Nucleus accumbens (tissue), 56 donors: ENCODE measurements at places on chromosomes 3 and 15.

- no peak for DNase-seq
These were observed 28.5 kb upstream of the APOD start for GRCh38 chr3:195612075-195612800.

DNA sequence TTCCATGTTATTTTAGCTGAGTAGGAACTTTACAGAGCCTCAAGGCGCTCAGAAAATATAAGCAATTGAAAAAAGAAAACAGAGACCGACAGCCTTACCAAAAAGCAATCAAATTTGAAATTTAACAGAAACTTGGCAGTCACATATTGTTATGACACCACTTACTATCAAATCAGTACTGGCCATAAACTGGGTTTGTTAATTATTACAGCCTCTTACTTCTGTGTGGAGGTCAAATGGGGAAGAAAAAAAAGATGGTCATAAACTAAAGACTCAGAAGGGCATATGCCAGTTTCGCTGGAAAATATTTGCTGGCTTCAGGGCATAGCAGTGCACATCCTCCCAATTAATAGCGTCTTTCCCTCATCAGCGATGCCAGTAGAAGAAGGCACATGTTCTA is 45.5 kb upstream of the SUCLG2 start:
- no peak for DNase-seq

DNA sequence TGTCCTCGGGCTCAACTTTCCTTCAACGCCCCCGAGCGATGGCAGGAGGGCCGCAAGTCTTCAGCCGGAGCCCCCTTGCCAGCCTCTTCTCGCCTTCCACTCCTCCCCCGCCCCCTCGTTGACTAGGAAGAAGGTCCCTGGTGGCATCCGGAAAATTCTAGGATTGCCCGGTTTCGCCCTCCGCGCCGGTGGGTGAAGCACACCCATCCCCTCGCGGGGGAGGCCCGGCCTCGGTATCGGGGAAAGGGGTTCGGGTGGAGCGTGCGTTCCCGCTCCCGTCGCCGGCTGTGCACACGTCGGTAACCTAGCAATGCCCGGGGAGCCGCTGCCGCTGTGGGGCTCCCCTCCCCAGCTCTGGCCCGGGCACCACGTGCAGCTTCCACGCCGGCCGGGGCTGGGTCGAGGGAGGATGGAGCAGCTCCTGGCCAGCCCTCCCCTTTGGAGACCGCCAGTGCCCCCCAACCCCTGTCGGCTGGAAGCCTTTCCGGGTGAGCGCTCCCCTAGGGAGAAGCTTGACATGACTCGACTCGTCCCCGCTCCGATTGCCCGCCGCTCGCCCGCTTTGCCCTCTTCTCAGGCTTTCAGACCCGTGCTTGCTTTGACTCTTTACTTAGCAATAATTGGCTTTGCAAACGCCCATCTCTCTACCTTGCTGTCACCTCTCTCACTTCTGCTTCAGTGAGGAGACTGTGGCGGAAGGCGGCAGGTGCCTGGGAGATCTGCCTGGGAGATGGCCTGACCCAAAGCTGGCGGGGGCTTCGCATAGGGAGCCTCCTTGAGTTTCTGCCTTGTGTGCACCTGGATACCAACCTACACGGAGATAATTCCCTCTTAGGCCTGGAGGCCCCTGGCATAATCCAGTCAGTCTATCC is 1.3 kb downstream of the CACNA1D start:
- DNase-seq: no peak

GRCh38 chr3:131033480-131034080 is 6.9 kb downstream of the NEK11 start:
- no peak for DNase-seq

GRCh38 chr3:89245612-89246011 is 138.2 kb downstream of the EPHA3 start:
- no peak for DNase-seq

- no peak for DNase-seq
These were observed 193.0 kb upstream of the THRB start for GRCh38 chr3:24687671-24688070.

DNA sequence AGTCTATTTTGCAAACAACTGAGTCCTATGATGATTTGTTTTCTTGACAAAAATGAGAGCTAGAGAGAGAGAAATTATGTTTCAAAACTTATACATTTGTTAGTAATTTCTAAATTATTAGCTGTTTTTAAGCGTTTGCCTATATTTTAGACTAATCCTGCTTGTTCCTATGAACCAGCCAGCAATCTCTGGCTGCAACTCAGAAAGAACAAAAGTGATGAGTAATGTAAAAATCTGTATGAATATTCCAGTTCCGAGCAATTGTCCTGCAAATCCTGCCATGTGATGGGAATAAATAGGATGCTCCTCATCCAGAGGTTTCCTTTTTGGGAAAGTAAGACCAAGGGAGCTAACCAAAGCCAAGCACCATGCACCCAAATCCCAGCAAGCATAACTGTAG is 228.3 kb upstream of the GBE1 start:
- DNase-seq: no peak

- DNase-seq: no peak
These were observed 27.8 kb downstream of the CHP1 start for GRCh38 chr15:41258750-41259471.

- DNase-seq: no peak
These were observed 198.8 kb upstream of the CTNNB1 start for GRCh38 chr3:41000471-41000870.

- DNase-seq: no peak
These were observed 43.0 kb upstream of the IL20RB start for GRCh38 chr3:136914739-136915138.

DNA sequence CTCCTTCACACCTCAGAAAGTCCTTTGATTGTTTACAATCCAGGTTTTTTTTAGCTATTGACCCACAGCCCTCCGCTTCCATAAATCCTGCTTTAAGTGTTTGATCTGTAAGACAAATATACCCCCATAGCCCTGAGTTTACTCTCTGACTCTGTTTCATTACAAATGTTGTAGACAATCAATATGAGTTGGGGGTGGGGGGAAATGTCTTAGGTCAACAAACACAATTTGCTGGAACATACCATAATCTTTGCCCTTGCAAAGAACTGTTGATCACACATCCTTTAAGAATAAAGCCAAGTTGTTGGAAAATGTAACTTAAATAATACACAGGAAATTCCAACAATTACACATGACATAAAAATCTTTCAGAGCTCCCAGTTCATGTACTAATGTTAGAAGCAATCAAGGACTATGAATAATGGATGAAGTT is 301.8 kb upstream of the SEMA6D start:
- no peak for DNase-seq

GRCh38 chr15:77837649-77838025 is 204.9 kb upstream of the LINGO1 start:
- DNase-seq: no peak

DNA sequence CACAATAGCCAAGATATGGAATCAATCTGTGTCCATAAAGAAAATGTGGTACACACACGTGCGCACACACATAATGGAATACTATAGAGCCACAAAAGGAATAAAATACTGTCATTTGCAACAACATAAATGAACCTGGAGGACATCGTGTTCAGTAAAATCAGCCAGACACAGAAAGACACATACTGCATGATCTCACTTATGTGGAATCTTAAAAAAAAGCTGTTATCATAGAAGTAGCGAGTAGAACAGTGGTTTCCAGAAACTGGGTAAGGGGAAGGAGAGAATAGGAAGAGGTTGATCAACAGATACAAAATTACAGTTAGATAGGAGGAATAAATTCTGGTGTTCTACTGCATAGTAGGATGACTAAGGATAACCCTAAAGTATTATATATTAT is 11.1 kb downstream of the ATOSA start:
- DNase-seq: no peak

DNA sequence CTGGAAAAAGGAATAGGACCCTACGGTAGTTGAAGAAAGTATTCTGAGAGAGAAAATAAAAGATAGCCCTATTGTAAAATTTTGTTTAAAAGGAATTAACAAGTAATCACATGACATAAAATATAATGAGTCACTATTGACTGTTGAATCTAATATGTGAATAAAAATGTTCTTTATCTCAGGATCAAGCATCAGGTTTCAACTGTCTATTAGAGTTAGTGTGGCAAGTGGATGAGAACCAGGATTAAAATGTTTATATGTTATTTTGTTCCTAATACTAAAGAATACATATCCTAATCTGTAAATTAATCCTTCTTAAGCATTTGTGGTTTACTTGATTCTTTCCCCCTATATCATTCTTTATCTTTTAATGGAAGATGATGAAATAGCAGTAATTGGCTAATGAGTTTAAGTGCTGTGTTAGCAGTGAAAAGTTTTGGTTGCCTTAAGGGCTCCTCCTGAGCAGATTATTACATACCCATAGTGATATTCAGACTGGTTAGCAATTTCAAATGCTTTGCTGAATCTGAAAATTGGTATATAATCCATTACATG is 101.8 kb upstream of the BCHE start:
- DNase-seq: no peak

- no peak for DNase-seq
These were observed 393.2 kb downstream of the ERC2 start for GRCh38 chr3:56075089-56075488.

DNA sequence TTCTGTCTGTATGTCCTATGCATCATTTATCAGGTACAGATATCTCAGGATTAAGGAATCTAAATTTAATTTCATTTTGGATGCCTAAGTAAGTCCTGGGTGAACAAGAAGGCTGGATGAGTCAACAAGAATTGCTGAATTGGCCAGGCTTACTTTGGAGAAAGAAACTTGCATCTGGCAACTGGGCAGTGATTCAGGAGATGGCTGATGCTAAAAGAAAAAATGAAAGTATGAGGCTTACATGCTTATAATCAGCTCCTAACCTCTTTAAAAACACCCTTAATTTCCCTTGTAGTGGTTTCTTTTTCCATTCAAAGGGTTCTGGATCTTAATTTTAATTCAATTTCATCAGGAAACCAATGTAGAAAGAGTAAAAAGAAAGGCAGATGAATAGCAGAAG is 228.8 kb upstream of the PEX5L start:
- DNase-seq: no peak

DNA sequence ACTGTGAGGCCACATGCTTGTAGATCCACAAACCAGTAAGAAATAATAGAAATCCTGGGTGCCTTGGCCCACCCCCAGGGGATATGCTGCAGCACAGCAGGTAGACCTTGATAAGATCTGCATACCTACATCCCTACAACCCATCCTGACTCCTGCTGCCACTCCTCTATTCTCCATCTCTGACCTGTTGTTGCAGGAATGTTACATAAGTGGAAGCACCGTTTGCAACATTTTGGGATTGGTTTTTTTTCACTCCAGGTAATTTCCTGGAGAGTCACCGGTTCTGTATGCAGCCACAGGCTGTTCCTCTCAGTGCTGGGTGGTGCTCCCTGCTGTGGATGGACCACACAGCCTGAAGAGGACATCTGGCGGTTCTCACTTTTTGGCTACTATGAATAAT is 16.1 kb upstream of the CSPG5 start:
- DNase-seq: no peak

GRCh38 chr3:123110976-123111615 is 44.3 kb downstream of the PDIA5 start:
- no peak for DNase-seq

DNA sequence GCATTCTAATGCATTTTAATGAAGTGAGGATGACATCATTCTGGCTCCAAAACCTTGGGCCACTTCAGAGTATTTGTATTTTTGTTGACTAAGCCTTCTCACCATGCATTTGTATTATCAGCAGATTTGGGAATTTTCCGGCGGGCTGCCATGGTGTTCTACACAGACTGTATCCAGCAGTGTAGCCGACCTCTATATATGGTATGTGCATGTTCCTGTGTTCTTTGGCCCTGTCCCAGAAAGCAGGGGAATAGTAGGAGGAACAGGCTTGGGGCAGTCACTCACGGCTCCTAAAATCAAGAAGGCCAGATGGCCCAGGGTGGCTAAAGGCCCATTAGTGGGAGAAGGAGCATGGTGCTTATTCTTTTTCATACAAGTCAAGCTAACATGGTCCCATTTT is 80.5 kb downstream of the USF3 start:
- DNase-seq: no peak

- DNase-seq: no peak
These were observed 80.9 kb downstream of the PDE8A start for GRCh38 chr15:85062560-85062959.

- no peak for DNase-seq
These were observed 35.3 kb downstream of the PAK2 start for GRCh38 chr3:196774848-196775422.

GRCh38 chr3:87084868-87085267 is 93.9 kb upstream of the VGLL3 start:
- DNase-seq: no peak

DNA sequence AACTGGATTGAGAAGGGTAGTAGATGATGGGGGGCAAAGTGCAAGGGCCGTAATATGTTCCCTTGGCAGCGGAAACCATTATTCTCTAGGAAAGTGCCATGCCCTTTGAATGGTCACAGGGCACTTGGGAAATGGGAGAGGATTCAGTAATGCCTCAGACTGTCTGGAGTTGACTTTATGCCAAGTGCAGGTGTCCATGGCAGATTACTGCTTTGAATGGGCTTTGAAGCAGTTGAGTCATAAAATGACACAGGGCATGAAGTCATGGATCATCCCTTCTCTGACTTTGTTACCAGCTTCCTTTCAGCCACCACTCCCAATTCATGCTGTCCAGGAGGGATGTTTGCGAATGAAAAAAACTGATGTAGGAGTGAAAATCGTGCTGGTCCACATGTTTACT is 20.1 kb downstream of the AADACL2 start:
- no peak for DNase-seq

- DNase-seq: no peak
These were observed 65.0 kb upstream of the ONECUT1 start for GRCh38 chr15:52855157-52855556.
